AG09309 (cell line): ENCODE measurements at places on chromosomes 5 and 9.

DNA sequence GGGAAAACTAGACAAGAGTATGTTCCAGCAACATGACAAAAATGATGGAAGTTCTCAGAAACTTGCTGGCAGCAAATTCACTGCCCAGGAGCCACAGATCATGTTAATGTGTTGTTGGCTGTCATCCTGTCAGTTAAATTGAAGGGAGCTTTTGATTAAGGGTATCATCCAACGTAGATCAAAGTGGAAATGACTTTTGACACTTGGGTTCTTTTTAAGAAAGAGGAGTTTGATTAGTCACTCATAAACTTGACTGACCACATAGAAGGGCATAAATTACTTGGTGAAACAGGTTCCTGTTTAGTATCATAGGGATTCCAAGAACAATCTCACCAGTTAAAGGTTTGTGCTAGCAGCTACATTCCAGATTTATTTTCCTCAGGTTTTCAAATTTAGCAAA, 288.7 kb downstream of the CSNK1G3 start:
- no peak for DNase-seq

GRCh38 chr9:112404508-112404932, 24.6 kb downstream of the HSDL2 start:
- no peak for DNase-seq

DNA sequence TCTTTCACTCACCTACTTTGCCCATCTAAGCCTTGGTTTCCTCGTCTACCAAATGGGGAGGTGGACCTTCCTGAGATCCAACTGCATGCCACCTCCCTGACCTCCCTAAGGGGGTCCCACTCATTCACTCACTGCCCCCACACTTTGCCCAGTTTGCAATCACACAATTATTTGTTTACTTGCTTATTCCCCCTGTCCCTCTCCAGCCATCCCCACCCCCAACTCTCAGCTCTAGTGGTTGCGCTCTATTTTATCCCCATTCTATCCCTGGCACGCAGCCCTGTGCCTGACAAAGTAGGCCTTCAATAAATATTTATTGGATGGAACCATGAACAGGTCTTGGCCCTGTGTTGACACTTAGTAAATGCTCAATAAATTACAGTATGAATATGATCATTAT, 130.8 kb upstream of the LARP1 start:
- no peak for DNase-seq

DNA sequence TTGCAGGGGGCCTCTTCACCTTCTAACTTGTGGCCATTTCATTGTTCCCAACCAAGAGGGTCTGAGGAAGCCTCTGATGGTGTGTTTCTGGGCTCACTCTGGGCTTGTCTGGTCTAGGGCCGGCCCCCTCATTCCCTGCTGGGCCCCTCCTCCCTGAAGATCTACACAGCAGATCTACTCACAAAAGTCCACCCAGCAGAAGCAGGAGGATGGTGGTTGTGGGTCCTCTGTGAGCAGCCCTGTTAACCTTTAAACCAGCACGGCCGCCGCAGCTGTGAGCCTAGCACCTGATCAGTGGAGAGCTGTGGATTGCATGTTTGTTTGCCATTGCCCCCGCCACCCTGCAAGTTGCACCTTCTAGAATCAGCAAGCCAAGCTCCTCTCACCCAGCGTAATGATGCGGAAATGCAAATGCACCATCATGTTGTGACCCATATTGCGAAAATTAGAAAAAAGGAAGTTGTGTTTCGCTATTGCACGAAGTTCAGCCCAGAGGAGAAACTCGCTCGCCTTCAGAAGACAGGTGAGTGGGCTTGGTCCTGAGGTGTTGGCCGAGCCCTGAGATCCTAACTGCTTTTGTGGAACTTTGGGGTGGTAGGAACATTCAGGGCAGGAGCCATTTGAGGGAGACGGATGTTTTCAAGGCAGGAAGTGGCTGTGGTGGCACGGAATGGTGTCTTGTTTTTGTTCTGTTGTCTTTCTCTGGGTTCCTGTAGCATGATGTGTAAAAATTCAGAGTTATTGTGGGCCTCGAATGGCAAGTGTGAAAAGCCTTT, 16.7 kb downstream of the FGD3 start:
- no peak for DNase-seq

- DNase-seq, result no peak
These were observed 17.4 kb downstream of the VCP start for GRCh38 chr9:35054871-35055644.

- no peak for DNase-seq
These were observed at the start of gene TGFBI for GRCh38 chr5:136028782-136029742. Gene TGFBI, plus strand, starts transcription at chr5:136028988. Its CDS starts 68 bp downstream, at chr5:136029056.

DNA sequence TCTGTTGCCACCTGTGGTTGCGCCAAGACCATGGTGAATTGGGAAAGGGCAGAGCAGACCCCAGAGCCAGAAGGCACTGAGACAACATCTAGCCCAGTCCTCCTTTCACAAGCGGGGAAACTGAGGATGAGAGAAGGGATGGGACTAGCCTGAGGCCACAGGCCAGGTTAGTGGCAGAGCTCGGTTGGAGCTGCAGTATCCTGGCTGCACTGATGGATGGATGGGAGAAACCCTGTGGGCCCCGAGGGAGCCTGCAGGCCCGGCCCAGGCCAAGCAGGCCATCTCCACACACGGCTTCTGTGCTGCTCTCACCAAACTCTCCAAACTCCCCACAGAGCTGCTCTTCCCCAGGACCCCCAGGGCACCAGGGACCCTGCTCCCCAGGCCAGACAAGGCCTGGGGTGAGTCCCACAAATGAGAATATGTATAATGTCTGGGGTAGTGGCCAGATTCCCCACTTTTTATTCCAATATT, 60.2 kb downstream of the TSTD2 start:
- no peak for DNase-seq

GRCh38 chr9:120402741-120403542, 177.0 kb downstream of the CDK5RAP2 start:
- DNase-seq, result peak; percentile 93

GRCh38 chr9:70205366-70206020, 53.3 kb upstream of the SMC5 start:
- no peak for DNase-seq
